Right lobe of liver (tissue), 6 donors: ENCODE measurements at places on chromosomes 1 and 21. TPM values are rescaled to one million over a fixed set of nuclear protein-coding genes. Genes with fewer than 3 reads are reported as not detected.

Gene RORC
- total RNA-seq = 17.6 TPM

Gene FCGR1A
- 1.3 TPM for total RNA-seq

Gene NASP
- total RNA-seq = 31.9 TPM

DNA sequence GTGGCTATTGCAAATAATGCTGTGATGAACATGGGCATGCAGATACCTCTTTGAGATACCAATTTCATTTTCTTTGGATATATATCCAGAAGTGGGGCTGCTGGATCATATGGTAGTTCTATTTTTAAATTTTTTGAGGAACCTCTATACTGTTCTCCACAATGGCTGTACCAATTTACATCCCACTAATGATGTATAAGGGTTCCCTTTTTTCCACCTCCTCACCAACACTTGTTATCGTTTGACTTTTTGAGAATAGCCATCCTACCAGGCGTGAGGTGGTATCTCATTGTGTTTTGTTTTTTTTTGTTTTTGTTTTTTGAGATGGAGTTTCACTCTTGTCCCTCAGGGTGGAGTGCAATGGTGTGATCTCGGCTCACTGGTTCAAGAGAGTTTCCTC, 6.6 kb upstream of the NUCKS1 start:
- no peak for DNase-seq

Gene PLEKHM2
- 19.3 TPM for total RNA-seq

- DNase-seq = no peak
Observed at GRCh38 chr1:246063013-246063616, 444.0 kb downstream of the SMYD3 start.

Gene C1orf94
- total RNA-seq = not detected

DNA sequence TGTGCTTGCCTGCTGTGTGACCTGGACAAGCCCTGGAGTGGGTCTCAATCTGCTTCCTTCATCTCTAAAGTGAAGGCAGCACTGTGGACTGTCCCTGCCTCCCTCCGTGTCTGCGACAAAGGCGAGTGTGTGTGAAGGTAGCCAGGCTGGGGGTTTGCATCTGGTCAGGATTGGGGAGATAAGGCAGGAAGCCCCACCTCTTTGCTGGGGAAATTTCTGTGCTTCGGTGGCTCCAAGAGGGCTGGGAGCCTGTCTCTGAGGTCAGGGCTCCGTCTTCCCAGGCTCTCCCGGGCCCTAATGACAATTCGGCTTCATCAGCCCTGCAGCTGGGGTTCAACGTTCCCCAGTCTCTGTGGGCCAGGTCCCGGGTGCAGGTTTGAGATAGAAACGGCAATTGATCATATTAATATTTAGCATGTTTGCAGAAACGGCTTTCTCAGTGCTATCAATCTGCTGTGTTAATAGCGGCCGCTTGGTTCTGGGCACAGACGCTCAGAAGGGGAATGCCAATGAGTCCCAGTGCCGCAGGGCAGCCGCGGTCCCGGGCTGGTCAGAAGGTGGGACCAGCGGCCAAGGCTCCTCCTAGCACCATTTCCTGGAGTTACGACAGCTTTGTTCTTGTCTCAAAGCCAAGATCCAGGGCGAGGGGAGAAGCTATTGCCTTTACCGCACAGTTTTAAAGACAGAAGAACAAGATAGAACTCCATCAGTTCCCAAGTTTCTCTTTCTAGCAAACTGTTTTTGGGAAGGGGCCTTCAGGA, 105.7 kb downstream of the PRDM16 start:
- DNase-seq = peak; percentile 56

Gene CRB1
- not detected for total RNA-seq

- no peak for DNase-seq
Observed at GRCh38 chr1:244180256-244180655, 129.2 kb downstream of the ZBTB18 start.

Gene OLIG2
- total RNA-seq = not detected

GRCh38 chr1:43442756-43443155, 11.0 kb downstream of the HYI start:
- peak; percentile 45 for DNase-seq

- DNase-seq = no peak
Observed at GRCh38 chr1:25064465-25065240, 134.6 kb upstream of the RUNX3 start.

Gene RCSD1
- 4.9 TPM for total RNA-seq

- DNase-seq = no peak
Observed at GRCh38 chr1:201016943-201017827, 6.3 kb downstream of the KIF21B start.

DNA sequence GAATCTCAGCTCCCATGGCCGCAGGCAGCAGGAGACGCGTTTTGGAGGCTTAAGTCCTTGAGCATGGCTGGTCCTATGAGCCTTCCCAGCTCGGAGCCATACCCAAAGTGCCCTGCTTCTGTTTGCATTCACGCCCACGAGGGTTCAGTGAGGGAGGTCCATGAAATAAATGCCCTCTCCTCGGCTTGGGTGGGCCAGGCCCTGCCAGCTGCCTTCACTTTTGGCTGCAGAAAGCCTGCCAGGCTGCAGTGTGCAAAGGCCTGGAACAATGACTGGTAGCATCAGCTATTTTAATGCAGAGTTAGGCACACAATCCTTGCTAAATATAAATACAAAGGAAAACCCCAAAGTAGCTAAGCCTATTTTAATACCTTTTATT, 49.4 kb downstream of the H3-3A start:
- DNase-seq = no peak

DNA sequence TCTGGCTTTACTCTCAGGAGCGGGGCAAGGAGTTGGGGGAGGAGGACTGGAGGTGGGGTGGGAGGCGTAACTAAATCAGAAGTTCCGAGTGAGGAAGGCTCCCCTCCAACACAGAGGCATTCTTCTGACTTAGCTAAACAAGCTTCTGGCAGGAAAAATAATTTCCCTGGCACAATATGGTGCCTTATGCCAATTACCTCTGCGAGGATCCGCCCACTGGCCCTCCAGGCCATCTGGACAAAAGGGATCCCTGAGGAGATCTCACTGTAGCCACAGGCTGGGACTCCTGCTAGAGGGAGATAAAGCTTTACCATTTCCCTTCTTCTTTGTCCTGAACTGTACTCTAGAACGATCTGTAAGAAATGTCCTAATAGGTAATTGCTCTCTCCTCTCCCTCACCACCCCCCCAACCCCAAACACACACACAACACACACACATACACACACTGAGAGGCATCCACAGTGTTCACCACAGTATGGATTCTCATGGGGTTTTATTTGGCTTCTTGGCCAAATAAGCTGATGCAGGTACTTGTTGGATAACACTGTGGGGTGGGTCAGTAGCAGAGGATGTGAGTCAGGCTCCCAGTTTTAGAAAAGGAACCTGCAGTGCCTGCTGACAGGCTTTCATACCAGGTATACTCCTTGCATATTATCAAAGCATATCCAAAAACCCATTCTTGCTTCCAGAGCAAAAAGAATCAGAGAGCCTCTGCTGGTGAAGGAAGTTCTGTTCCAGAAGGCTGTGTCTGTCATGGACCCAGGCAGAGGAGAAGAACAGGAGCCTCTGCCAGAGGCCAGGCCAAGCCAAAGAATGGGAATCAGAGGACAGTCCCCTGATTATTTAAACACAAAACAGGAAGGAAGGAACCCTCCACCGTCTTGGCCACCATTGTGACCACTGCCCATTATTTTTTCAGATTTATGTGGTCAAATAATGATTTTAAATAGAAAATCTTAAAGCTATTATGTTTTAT, 169.1 kb downstream of the C1orf21 start:
- DNase-seq = no peak

Gene CATSPER4
- not detected for total RNA-seq

- DNase-seq = no peak
Observed at GRCh38 chr1:84918726-84919336, 25.8 kb upstream of the LPAR3 start.

DNA sequence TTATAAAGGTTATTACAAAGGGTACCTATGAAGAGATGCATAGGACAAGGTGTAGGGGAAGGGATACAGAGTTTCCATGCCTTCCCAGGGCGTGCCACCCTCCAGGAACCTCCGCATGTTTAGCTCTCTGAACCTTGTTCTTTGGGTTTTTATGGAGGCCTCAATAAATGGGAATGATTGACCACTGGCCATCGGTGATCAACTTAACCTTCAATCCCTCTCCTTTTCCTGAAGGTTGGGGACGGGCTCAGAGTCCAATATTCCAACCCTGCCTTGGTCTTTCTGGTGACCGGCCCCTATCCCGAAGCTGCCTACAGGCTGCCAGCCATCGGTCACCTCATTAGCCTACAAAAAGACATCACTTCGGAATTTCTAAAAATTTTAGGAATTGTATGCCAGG, 11.7 kb downstream of the CD244 start:
- DNase-seq = no peak

- no peak for DNase-seq
Observed at GRCh38 chr1:206883160-206883559, 14.1 kb upstream of the IL24 start.

DNA sequence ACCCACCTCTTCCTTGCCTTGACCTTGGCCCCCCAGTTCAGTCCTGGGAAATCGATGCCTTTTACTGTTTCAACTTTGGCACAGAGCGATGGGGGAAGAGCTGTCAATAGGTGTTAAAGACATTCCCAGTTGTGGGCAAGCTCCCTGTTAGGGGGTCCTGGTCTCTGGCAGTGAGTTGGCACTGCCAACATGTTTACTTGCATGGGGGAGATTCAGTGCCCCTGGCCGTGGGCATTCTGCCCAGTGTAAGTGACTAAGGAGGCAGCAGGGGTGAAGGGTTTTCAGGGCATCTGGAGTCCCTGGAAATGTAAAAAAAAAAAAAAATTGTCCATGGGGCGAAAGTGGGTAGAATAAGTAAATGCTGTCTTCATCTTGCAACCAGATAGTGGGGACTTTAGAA, 407.0 kb downstream of the PTPRU start:
- DNase-seq = no peak

- no peak for DNase-seq
Observed at GRCh38 chr1:27015260-27015659, 2.6 kb upstream of the TENT5B start.

GRCh38 chr21:38323721-38324531, 67.1 kb downstream of the KCNJ15 start:
- DNase-seq = no peak

GRCh38 chr1:59500950-59501742, 204.3 kb downstream of the FGGY start:
- no peak for DNase-seq

Gene OR2M3
- total RNA-seq = not detected

Gene ERG
- total RNA-seq = 3.1 TPM

GRCh38 chr1:113782406-113782805, 23.1 kb upstream of the PHTF1 start:
- no peak for DNase-seq

Gene TINAGL1
- total RNA-seq = 40.4 TPM

Gene TRABD2B
- 0.66 TPM for total RNA-seq

Gene TCEA3
- total RNA-seq = 53.3 TPM

DNA sequence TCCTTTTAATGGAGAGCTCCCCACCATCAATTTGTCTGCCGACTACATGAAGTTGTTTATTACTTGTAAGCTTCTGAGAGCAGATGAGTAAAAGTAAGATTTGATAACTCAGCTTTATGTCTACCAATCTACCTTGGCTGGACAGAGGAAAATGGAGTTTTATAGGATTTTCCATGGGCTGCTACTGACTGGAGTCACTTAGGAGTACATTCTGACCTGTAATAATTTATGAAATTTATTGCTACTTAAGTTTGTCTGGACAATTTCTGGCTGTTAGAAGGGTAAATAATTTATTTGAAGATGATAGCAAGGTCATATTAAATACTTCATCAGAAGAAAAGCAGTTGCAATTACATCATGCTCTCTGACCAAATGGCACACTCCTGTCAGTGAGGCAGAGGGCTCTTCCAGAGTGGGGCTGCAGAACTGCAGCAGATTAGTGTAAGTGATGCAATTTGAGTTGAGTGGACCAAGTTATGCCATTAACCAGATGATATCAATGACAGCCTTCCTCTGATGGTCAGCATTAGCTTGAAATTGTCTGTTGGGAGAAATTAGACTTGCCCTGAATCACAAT, 736.7 kb upstream of the PTBP2 start:
- DNase-seq = no peak

GRCh38 chr1:150976879-150977694, 2.5 kb upstream of the CERS2 start:
- peak; percentile 92 for DNase-seq

DNA sequence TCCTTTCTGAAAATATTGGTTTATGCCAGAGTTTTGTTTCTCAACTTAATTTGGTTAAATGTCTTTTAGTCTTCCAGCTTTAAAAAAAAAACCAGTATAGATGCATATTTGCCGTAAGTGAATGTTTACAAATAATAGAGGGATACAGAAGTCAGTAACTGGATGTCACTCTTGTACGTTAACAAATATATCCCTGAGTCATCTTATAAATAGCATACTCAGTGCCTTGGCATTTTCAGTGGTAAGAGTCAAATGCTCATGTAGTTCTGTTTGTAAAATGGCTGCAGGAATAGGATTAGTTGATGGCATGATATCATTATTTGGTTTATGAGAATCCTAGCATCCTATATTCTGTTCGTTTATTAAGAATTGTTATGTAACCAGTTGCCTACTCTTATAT, 55.4 kb downstream of the SPEN start:
- no peak for DNase-seq

DNA sequence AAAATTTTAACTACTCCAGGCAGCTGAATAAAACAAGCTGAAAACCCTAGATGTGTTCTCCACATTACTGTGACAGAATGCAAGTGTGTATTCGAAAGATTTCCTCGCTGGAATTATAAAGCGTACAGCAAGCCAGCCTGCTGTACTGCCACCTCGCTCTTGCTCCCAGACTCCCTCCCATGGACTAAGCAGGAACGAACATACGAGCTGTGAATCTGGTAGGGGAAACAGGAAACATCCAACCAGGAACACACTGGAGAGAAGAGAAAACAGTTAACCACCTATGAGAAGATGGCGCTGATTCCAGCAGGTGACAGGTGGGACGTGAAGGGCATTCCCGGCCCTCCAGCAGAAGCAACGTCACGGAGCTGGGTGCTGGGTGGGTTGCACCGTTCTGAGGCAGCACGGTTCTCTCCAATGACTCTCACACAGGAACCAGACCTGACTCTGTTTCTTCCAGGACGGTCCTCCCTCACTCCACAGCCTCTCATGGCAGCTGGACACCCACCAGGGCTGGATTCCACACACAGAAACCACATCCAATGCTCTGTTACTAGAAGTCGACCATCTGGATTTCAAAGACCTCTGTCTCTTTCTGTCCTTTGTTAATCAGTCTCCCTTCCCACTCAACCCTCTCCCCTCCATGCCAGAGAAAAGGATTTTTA, 219.2 kb downstream of the RERE start:
- no peak for DNase-seq

GRCh38 chr1:25118546-25118945, 113.8 kb downstream of the SYF2 start:
- no peak for DNase-seq

DNA sequence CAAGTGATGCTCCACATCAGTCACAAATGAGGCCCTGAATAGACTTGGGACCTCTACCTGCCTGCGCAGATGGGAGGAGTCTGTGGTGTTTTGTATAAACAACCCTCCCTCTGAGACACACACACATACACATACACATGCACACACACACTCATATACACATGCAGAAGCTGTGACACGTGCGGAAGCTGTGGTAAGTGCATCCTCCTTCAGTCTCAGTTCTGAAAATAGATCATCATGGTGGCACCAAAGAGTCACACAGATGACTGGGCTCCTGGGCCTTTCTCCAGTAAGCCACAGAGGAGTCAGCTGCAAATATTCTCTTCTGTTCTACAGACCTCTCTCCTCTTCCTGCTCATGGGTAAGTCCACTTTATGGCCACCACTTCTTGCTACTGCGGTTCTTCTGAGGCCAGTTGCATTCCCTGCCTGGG, at the start of gene LY9:
LY9 (plus strand) TSS at position 224 of the 433 bp plus-strand sequence; CDS start at position 238, 14 bp downstream.
- DNase-seq = no peak
